Fibroblast of mammary gland (primary cell): ENCODE measurements at places on chromosomes 5 and 9.

GRCh38 chr9:107750741-107751566, 261.4 kb upstream of the KLF4 start:
- DNase-seq: peak; percentile 100

GRCh38 chr9:35658968-35659220, 802 bp downstream of the CCDC107 start:
- peak; percentile 70 for DNase-seq

GRCh38 chr9:37262410-37262809, 142.0 kb downstream of the ZCCHC7 start:
- peak; percentile 41 for DNase-seq

- no peak for DNase-seq
Measured at GRCh38 chr5:117434254-117434653, 859.6 kb upstream of the SEMA6A start.
